Stimulated activated CD8-positive, alpha-beta memory T cell treated with anti-CD3 and anti-CD28 coated beads, Interleukin-7, amount 100 ng/mL, for 1 hour (primary cell): ENCODE measurements at places on chromosomes 11 and 22.

DNA sequence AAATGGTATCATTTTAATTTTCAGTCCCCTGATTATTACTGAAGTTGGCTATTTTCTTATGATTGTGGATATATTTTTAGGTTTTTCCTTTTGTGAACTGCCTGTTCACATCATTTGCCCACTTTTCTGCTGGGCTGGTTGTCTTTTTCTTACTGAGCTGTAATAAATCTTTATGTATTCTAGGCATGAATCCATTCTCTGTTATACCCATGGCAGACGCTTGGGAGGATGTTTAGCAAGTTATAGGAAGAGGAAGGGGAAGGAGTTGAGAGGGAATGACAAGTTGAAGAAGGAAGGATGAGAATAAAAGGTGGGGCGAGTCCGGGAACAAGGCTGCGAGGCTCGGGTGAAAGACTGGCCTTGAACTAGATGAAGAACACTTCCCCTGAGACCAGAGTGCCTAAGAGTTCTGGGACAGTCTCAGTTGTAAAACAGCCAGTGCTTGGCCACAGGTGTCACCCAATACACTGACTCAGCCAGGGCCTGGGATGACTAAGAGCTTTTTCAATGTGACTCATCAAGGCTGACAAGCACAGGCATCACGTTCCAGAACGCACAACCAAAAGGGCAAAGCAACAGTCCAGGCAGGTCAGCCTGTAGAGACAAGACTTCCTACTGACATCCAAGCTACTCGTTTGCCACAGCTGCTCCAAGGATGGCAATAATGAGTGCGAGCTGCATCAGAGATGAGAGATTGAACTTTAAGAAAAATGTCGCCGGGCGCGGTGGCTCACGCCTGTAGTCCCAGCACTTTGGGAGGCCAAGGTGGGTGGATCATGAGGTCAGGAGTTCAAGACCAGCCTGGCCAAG, 35.2 kb downstream of the LRFN4 start:
- no peak for DNase-seq

- no peak for DNase-seq
Measured at GRCh38 chr22:44578516-44579230, 80.6 kb upstream of the RTL6 start.

DNA sequence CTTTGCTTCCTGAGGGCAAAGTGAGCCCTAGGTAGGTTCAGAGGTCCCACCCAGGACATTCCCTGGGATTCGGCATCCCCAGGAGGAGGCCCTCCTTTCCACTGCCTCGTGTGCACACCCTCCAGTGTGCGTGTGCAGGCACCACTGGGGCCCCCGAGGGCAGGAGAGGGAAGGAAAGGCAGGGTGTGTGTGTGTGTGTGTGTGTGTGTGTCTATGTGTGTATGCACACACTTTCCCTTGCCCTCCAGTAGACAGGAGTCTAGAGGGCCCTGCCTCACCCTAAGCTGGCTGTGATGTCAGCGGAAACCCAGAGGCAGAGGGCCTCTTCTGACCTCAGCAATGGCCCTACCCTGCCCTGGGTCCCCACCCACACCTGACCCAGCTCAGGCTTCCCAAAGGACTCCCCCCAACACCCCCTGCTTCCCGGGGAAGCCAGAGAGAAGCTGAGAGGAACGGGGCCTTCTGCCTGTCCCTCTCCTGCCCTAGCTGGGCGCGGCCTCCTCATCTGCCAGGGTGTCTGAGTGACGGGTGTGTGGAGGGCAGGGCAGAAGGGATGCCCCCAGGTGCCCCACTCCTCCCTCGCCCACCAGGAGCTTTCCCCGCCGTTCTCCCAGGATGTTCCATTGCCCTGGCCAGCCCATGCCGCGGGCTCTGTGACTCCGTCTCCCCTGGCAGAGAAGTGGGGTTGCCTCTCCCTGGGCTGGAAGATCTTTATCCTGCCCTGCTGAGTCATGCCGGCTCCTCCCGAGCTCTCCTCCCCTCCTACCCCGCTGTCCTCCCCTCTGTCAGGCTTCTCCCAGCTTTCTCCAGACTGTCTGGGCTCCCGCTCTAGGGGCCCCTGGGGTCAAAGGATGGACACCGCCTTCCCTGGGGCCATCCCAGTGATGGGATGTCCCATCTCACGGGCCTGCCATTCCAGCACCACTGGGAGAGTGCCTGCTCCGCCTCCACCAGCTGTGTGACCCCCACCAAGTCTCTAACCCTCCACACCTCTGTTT, 6.0 kb upstream of the CLCF1 start:
- no peak for DNase-seq

DNA sequence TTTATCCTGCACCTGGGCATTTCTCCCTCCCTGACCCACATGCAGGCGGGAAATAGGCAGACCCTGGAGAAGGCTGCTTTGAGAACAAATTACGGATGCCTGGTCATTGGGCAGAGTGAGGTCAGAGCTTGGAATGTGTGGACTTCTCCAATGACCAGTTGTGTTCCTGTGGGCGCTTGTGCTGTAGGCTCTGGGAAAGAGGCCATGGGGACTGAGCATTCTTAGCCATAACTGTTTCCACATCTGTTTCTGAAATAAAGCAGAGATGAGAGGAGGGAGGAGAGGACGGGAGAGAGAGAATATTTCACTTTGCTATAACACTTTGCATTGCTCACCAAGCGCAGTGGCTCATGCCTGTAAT, 11.2 kb upstream of the TMEM184B start:
- DNase-seq, result no peak

GRCh38 chr22:40898850-40899357, 37.0 kb upstream of the DNAJB7 start:
- DNase-seq, result no peak

DNA sequence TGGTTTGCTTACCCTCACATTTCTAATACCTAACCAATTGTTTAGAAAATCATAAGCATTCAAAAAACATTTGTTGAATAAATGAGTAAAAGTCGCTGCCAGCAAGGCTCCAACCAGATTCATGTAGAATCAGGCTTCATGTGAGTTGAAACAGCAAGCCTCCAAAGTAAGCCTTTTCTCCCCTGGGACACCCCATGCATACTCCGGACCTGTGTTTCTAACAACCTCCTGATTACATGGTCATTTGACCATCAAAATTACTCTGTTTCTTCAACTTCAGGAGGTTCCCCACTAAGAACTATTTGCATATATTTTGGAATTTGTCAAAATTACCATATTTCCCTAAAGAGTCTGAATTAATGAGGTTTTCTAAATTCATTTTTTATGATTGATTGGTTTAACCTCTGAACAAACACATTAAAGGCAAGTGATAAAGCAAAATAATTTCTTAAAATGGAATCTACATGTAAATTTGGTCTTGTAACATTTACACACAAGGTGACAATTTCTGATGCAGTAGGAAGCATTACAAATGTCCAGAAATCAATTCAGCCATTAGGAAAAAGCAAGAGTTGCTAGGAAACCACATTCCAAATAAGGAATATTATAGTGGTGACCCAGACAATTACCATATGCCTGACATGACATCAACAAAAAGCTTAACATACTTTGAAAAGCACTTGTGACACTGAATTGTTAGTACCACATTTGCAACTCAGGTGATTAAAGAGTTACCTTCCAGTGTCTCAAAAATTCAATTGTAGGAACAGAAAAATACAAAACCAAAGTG, 252.6 kb downstream of the GUCY1A2 start:
- no peak for DNase-seq

DNA sequence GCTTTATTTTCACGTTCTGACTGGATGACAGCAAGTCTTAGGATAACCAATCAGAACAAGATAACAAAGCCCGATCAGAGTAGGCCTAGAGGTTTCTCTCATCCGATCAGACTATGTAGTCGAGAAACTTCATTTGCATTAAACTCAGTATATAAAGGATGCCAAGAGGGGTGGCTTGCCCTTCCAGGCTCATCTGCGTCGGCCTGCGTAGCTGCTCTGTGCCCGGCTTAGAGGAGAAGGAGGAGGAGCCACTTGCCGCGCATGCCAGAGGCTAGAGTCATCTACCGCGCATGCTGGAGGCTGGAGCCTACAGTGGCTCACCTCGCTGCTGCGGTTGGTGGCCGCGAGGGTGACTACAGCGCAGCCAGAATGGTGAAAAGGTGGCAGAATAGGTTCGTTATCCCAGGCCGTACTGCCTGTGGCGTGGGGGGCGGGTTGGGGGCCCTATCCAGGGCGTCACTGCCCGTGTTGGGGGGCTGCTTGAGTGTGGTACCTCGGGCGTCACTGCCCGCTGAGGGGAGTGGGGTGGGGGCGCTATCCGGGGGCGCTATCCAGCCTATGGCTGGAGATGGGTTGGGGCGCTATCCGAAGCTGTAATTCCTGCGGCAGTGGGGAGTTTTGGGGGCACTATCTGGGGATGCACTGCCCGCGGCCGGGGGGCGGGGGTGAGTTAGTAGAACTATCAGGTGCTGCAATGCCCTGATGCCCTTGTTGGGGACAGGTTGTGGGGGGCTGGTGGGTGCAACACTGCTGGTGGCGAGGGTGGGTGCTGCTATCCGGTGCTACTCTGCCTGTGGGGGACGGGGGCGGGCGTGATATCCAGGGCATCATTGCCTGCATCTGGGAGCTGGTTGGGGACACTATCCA, at the start of gene RFPL2:
TSS of gene RFPL2 (minus strand) at position 218 of the 867 bp plus-strand sequence. CDS start 2,622 bp downstream, outside the sequence.
- no peak for DNase-seq

- DNase-seq, result no peak
Measured at GRCh38 chr11:65565624-65566453, 4.4 kb upstream of the ZNRD2 start.

GRCh38 chr22:50183141-50183971, 2.4 kb upstream of the TRABD start:
- DNase-seq, result no peak

- DNase-seq, result no peak
Measured at GRCh38 chr22:49392841-49393510, 434.7 kb downstream of the BRD1 start.

DNA sequence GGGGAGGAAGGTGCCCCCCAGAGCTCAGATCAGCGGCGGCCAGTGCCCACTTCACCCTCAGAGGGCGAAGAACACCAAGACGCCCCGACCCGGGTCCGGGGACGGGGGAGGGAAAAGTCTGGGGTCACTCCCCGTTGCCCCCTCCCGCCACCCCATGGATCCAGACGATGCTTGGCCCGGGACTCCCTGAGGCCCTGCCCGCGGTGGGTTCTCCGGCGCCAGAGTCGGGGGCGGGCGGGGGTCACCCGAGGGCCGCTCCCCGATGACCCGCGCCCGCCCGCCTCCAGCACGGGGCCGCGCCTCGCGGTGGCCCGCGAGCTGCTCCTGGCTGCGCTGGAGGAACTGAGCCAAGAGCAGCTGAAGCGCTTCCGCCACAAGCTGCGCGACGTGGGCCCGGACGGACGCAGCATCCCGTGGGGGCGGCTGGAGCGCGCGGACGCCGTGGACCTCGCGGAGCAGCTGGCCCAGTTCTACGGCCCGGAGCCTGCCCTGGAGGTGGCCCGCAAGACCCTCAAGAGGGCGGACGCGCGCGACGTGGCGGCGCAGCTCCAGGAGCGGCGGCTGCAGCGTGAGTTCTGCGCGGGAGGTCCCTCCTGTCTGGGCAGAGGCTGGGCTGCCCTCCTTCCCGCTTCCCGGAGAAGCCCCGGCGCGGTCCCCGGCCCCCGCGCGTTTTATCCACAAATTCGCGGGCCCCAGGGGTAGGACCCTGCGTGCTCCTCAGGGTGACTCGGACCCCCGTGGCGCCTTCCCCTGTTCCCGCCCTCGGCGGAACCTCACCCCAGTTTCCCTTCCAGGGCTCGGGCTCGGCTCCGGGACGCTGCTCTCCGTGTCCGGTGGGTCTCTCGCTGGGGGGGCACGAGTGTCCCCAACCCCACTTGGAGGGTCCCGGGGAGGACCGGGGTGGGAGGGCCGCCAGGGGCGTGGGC, 1.1 kb downstream of the NLRP6 start:
- DNase-seq, result no peak

DNA sequence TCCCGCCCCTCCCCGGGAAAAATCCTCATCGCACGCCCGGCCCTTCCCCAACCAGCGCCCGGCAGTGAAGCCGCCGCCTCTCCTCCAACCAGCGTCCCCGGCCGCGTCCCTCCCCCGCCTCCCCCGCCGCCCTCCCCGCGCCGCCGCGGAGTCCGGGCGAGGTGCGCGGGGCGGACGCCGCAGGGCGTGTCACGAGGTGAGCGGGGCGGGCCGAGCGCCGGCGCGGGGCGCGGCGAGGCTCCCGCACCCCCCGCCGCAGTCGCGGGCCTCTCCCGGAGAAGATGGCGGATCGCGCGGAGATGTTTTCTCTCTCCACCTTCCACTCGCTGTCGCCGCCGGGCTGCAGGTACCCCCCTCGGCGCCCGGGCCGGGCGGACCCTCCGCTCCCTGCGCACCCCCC, at the start of gene MAPK8IP2:
TSS of gene MAPK8IP2 (plus strand) at position 256 of the 400 bp plus-strand sequence. CDS start at position 282, 26 bp downstream.
- no peak for DNase-seq

- no peak for DNase-seq
Measured at GRCh38 chr22:18024956-18025720, 777 bp upstream of the MICAL3 start.

DNA sequence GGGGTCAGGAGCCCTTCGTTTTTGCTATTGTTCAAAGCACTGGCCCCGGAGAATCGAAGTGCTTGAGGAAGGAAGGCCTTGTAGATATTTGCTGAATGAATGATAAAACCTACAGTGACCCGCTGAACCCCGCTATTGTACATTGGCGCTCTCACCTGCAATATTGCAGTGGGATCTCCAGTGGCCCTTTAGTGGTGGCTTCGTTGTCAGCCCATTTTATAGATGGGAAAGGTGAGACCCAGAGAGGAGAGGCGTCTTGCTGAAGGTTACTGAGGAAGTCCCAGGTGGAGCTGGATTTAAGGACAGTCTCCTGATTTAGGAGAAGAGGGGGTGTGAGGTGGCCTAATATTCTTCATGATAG, 1.2 kb downstream of the CDC42EP2 start:
- DNase-seq, result no peak

DNA sequence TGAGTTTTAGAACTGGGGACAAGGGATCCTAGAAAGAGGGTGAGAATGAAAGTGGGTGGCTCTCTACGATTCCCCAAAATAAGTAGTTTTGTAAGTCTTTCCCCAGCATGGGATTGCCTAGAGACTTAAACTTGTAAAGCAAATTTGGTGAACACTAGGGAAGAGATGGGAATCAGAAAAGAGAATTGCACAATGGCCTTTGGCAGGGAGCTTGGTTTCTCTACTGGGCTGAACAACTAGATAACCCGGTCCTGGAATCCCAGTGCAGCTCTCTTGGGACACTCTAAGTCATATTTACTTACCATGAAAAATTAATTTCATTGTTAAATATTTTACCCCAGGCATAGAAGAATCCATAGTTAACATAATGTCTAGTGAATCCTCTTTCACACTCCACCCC, 16.5 kb upstream of the USP18 start:
- DNase-seq, result no peak

- no peak for DNase-seq
Measured at GRCh38 chr22:29607426-29607825, 4.0 kb downstream of the NF2 start.

- DNase-seq, result no peak
Measured at GRCh38 chr11:105589346-105589745, 20.5 kb upstream of the GRIA4 start.

GRCh38 chr11:120039039-120039438, 98.9 kb downstream of the TRIM29 start:
- DNase-seq, result no peak

GRCh38 chr11:104534278-104534677, 364.0 kb downstream of the CASP12 start:
- no peak for DNase-seq

GRCh38 chr11:109590782-109591181, 168.8 kb downstream of the C11orf87 start:
- DNase-seq, result no peak
